KG1 (cell line): ENCODE measurements at places on chromosomes 11 and 22.

DNA sequence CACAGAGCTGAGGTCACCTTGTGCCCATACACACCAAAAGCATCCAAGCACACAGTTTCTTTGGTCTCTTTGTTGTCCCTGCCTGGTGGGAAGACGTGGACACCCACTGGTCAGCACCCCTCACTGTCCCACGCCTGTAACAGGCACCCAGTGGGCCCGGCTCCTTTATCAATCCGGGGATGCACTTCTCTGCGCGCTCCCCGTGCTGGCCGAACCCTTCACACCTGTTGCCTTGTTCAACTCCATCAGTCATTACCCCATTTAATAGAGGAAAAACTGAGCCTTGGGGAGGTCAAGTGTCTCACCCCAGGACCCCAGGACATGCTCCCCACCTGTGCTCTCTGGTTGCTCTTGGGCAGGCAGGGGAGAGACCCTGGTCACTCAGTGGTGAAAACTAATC is 49.7 kb upstream of the FGF3 start:
- no peak for DNase-seq

DNA sequence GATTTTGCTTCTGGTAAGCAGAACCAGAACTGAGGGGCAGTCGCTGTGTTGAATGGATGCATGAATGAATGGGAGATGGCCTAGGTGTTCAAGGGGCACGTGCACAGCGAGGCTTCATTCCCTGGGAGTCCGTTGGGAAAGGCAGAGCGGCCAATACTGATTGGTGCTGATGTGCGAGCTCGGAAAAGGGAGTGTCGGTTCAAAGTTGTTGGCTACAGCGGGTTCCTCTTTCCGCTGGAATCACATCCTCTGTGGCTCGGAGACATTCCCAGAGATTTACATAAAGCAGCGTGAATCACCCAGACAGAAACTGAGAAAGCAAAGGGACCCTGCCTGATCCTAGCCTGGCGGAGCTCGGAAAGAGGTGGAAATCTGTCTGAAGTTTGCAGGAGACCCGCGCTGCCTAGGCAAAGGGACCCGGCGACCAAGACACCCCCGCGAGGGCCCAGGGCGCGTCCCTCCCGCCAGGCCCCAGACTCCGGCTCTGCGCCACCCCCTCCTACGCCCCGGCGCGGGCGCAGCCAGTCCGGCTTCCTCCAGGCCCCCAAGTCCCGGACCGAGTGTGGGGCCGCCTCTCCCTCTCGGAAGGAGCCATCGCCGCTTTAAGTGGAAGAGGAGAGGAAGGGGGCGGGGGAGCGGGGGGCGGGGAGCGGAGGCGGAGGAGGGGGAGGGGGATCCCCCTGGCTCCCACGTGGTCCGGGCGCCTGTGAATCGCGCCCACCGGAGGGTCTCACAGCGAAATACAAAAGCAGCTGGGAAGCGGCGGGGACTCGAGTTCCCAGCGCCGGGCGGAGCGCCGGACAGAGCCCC is at the start of gene FJX1:
Gene FJX1 (plus strand): TSS at position 774 of the 810 bp plus-strand sequence. CDS start 177 bp downstream, outside the sequence.
- no peak for DNase-seq

DNA sequence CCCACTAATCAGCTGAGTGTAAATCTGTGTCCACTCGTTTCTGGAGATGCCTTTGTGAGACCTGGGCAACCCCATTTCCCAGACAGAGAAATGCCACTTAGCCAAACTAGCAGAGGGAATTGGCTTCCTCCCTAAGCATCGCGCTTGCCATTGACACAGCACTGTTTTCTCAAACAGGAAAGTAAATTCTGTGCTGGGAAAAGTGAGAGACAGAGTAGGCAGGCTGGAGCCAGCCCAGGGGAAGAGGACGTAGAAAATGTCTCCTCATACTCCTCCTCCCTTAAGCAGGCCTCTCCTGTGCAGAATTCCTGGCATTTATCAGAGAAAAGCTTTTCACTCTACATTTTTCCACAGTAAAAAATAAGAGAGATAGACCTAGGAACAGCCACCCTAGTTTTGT is 99.1 kb upstream of the AMOTL1 start:
- no peak for DNase-seq

- DNase-seq = no peak
Measured at GRCh38 chr11:73152086-73152853, 10.2 kb upstream of the FCHSD2 start.

GRCh38 chr22:44931077-44931540 is 78.7 kb downstream of the PHF21B start:
- no peak for DNase-seq

DNA sequence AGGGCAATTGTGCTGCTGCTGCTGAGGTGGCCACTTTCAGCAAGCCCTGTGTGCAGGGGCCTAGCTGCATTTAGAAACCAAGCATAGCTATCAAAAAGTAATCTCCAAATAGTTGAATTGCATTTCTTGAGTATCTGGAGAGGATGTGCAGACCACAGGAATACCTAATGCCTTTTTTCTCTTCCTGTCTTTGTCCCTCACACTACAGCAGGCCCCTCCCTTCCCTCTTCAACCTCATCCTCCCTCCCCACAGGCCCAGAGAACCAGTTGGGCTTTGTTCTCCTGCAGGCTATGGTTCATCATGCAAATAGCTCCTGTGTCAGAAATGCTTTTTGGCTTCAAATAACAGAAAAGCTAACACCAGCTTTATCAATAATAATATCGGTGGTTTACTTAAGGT is 47.7 kb downstream of the DKK3 start:
- DNase-seq = no peak

GRCh38 chr22:46755525-46755924 is 6.9 kb upstream of the TBC1D22A start:
- DNase-seq = no peak

GRCh38 chr11:78318321-78319114 is 99.1 kb downstream of the GAB2 start:
- DNase-seq = no peak
